ENCODE measurements at places on chromosomes 11 and 22.

DNA sequence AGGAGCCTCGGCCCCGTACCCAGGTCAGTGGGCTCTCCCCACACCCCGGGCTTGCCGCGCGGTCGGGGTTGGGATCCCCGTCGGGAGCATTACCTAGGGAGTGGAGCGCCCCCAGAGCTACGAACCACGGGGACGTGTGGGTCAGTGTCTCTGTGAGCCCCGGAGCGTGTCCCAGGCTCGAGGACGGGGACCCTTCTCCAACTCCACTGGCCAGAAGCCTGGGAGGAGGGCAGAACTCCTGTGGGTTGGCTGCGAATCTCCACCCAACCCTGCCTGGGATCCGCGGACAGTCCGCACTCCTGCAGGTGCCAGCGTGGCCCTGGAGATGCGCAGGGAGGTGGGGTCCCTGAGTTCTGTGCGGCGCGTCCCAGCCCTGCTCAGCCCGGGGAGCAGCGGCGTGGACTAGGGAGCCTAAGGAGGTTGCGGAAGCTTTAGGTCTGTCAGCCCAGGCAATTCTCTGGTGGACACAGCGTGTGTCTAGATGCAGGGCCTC lies 346 bp downstream of the PPFIBP2 start:
- DNase-seq: peak; percentile 13

DNA sequence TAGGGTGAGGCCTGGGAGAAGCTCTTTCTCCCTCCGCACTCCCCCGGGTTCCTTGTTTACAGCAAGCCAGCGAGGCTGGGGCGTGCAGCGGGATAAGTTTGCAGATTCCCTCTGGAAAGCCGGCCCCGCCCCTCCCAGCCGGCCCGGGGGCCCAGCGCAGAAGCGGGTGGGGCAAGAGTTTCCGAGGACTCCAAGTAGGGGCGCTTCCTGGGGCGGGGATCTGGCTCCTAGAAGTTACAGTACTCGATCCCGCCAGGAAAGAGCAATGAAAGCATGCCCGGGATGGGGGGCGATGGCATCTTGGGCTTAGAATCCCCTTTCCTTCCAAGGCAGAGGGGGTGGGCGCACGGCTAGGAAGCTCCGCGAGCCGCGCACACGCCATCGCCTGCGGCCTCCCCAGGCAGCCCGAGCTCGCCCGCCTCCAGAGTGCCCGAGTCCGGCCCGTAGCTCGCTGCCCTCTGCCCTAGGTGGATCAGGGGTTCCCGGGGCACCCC lies 385 bp downstream of the TST start:
- no peak for DNase-seq

DNA sequence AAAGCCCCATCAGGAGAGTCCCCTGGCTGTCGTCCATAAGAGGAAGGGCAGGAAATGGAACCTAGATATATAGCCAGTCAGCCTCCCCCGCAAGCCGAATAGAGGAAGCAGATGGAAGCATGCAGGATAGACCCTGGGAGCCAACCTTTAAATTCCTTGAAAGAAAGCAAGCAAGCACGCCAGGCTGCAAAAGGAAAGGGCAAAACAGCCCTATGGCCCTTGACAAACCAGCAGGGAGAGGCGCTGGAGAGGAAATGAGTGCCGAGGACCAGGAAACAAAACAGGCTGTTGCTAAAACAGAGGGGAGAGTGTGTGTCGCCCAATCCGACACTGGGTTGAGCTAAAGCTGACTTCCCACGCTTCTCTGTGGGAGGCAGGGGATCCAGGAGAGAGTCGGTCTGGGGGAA lies 203.5 kb upstream of the MTNR1B start:
- no peak for DNase-seq

GRCh38 chr11:124961972-124962609 lies 8.1 kb downstream of the CCDC15 start:
- DNase-seq: peak; percentile 21

DNA sequence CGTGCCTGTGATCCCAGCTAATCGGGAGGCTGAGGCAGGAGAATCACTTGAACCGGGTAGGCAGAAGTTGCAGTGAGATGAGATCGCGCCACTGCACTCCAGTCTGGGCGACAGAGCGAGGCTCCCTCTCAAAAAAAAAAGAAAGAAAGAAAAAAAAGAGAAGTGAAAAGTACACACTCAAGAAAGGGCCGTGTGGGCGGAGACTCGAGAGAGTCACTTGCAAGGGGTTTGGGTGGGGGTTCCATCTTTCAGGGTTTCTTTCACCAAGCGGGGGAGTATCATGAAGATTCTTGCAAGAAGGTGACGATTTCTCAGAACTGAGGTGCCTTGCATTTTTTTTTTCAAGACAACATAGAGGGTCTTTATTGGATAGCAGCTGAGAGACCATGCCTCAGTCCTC lies 4.0 kb upstream of the IFITM5 start:
- no peak for DNase-seq

DNA sequence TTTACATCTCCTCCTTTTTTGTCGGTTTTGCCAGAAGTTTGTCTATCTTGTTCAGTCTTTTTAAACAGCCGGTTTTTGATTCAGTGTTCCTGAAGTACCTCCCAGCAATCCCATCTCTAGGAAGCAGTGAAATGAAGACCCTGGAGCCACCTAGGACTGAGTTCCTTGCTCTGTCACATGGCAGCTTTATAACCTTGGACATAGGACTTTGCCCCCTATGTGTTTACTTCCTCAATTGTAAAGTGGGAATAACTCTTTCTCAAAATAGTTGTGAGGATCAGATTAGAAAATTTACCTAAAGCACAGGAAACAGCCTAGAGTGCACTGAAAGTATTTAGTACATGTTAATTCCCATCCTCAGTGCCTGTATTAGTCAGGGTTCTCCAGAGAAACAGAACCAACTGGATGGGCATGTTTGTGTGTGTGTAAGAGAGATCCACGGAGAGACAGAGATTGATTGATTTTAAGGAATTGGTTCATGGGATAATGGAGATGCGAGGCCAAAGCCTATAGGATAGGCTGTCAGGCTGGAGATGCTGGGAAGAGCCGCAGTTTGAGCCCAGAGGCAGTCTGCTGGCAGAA lies 20.0 kb downstream of the FAM83F start:
- DNase-seq: no peak

DNA sequence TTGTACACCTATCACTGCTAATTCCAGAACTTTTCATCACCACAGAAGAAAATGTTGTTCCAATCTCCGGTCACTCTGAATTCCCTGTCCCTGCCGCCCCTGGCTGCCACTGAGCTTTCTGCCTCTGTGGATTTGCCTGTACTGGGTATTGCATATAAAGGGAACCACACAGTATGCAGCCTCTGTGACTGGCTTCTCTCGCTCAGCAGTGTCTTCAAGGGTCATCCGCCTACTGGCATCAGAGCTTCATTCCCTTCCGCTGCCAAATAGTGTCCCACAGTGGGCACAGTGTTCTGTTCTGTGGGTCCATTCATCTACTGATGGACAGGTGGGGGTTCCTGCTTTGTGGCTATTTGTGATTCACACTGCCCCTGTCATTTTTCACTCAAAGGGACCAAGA lies 5.3 kb downstream of the DHCR7 start:
- no peak for DNase-seq

DNA sequence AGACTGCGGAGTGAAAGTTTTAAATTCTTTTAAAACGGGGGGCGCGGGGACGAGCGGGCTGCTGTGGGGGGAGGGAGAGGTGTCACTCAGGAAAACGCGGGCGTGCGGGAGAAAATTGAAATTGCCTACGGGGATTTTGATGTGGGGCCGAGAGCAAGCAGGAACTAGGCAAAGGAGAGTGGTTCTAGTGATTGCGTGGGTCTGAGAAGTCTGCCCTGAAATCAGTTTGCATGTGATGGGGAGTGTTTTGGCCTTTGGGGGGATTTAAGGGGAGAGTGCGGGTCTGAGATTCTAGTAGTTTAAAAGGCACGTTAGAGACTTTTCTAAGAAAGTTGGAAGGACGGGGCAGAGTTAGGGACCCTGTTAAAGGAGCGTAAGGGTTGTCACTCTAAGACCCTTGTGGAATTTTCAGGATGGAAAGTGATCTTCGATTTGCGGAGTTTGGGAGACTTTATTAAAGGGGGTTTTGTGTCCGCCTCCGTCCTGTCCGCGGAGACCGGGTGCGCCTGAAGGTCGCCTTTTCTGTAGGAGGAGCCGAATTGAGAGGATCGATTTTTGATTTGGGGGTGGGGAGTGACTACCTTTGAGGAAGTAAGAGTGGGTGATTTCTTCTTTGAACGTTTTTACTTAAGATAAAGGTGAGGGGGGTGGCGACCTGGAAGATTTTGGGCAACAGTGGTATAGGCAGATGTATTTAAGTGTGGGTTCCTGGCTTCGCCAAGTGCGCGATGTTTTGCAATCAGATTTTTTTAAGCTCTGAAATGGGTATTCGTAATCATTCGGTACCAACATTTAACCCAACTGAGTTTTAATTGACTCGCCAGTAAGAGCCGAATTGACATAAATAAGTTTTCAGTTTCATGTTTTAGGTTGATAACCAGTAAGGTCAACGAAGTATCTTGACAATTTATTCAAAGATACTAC lies 1.1 kb downstream of the EED start:
- peak; percentile 20 for DNase-seq

GRCh38 chr11:58216476-58216875 lies 4.0 kb downstream of the OR1S1 start:
- DNase-seq: no peak

GRCh38 chr11:132639403-132639802 lies 892.9 kb downstream of the OPCML start:
- DNase-seq: no peak
